Smooth muscle cell of the brain vasculature (primary cell): ENCODE measurements at places on chromosomes 12 and 14.

- peak; percentile 18 for DNase-seq
These were observed 4.1 kb upstream of the IGF1 start for GRCh38 chr12:102484428-102484958.

- DNase-seq = no peak
These were observed 19.6 kb downstream of the CCDC60 start for GRCh38 chr12:119354172-119354571.

GRCh38 chr12:46514886-46515285, 142.3 kb upstream of the SLC38A2 start:
- no peak for DNase-seq

DNA sequence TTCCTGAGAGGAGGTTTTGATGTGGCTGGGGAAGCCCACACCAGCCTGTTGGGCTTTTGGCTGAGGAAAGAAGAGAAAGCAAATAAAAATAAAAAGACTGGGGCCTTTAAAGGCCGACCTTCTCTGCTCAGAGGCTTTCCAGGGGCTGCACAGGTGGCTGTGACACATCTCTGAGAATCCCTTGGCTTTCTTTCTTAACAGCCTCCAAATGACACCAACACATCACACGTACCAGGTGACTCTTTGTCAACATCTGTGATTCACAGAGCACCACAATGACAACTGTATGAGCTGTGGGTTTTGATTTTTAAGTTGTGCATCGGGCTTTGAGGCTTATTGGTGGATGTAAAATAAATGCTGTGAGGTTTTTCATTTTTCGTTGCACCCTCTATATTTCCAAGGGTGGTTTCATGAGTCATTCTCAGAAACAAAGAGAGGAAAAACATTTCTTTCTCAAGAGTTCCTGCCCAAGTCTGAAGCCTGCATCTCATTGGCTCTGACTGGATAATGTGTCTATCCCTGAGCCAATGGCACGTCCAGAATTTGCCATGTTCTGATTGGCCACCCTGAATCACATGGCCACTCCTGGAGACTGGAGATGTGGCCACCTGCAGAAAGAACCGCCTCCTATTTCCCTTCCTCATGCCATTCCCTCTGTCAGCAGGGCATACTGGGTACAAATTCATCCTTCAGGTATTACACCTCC, 349.0 kb downstream of the GLT1D1 start:
- DNase-seq = no peak

DNA sequence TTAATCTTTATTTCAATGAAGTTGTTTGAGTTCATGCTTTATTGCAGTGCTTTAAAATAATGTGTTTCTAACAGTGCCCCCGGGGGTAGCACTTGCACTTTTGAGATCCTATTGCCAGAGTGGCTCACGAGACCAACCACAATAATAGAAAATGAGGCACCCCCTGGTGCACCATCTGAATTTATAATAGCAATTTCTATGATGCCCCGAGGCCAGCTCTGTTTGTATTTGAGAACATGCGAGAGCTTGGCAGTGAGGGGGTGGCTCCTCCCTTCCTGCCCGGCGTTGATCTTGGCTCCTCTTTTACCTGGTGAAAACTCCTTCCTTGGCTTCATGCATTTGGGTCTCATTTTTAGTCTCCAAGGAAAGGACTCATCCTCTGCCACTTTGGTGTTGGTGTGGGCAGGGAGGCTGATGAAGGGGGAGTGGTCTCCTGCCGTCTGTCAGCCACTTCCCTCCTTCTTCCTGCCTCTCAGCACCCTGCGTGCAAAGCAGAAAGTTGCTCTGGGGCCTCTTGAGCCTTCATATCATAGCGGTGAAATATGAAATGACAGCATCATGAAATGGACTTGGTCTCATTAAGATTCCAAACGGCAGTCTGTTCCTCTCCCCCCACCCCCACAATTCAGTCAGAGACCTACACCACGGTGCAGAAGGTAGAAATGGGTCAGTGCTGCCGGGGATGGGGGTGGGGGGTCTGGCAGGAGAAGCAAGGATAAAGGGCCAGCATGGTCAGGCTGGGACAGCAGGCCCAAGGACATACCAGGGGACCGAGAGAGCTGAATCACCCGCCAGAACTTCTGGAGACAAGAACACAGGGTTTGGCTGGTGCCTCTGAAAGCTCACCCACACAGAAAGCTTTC, 17.7 kb upstream of the NRXN3 start:
- DNase-seq = no peak

GRCh38 chr14:33985242-33985641, 34.4 kb upstream of the EGLN3 start:
- DNase-seq = no peak

- no peak for DNase-seq
These were observed 50.6 kb downstream of the PPP2R5C start for GRCh38 chr14:101812071-101812470.

- DNase-seq = no peak
These were observed 135.2 kb downstream of the NUBPL start for GRCh38 chr14:31696378-31696777.
